Kidney epithelial cell (primary cell): ENCODE measurements at places on chromosomes 1 and 21.

GRCh38 chr1:1567891-1568291, 6.8 kb downstream of the SSU72 start:
- no peak for DNase-seq

DNA sequence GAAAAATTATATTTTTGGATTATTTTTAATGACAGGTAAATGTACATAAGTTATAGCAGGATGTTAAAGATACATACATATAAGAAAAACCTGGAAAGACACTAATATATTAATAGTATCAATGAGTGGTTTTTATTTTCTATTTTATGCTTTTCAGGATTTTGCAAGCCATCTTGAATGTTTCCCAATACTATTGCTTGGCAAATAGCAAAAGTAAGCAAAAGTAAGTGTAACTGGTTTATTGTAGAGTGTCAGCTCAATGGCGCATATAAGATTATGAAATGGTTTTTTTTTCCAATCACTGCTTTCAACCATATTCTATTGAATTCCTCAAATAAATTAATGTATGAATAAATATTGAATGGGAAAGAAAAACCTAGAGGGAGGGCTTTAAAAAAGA, 36.4 kb downstream of the ZNF684 start:
- no peak for DNase-seq

DNA sequence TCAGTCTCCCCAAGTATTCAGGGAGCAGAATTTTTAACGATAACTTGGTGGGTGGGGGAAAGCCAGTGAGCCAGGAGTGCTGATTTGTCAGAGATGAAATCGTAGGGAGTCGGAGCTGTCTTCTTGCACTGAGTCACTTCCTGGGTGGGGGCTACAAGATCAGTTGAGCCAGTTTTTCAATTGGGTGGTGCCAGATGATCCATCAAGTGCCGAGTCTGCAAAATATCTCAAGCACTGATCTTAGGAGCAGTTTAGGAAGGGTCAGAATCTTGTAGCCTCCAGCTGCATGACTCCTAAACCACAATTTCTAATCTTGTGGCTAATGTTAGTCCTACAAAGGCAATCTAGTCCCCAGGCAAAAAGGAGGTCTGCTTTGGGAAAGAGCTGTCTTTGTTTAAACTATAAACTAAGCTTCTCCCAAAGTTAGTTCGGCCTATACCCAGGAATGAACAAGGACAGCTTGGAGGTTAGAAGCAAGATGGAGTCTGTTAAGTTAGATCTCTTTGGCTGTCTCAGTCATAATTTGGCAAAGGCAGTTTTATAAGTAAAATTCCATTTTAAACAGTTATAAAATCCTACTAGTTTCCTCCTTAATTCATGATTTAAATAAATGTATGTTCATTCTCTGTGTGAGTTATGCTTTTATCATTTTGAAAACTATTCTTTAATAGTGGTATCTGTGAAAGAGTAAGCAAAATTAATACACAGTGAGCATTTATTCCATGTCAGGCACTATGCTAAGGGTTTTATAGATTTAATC, 51.7 kb downstream of the SLC16A1 start:
- no peak for DNase-seq

- no peak for DNase-seq
These were observed 70.1 kb downstream of the ROR1 start for GRCh38 chr1:63843884-63844283.

- DNase-seq: no peak
These were observed 84.9 kb downstream of the ITPKB start for GRCh38 chr1:226654046-226654667.

DNA sequence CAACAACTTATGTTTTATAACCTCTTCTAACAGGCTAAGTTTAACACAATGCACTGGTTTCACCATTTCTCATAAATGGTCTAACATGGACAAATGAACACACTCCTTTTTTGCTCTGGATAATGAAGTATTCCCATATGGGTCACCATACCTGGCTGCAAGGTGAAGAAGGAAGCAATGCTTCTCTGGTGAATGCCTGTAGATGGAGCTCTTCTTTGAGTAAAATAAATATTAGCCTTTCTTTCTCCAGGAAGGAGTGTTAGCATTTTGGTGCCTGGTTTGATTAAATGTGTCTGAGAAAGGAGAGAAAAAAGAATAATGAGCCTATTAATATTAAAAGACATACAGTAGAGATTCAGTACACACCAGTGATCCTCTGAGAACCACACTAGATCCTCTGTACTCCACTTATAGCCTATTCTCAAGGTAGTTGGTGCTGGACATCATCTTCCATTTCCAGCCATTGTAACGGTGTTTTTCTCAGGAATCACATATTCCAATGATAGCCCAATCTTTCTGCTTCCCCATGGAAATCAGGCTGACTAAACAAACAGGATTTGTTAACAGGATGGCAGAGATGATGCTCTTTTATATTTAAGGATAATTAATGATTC, 17.6 kb downstream of the MTFR1L start:
- no peak for DNase-seq

DNA sequence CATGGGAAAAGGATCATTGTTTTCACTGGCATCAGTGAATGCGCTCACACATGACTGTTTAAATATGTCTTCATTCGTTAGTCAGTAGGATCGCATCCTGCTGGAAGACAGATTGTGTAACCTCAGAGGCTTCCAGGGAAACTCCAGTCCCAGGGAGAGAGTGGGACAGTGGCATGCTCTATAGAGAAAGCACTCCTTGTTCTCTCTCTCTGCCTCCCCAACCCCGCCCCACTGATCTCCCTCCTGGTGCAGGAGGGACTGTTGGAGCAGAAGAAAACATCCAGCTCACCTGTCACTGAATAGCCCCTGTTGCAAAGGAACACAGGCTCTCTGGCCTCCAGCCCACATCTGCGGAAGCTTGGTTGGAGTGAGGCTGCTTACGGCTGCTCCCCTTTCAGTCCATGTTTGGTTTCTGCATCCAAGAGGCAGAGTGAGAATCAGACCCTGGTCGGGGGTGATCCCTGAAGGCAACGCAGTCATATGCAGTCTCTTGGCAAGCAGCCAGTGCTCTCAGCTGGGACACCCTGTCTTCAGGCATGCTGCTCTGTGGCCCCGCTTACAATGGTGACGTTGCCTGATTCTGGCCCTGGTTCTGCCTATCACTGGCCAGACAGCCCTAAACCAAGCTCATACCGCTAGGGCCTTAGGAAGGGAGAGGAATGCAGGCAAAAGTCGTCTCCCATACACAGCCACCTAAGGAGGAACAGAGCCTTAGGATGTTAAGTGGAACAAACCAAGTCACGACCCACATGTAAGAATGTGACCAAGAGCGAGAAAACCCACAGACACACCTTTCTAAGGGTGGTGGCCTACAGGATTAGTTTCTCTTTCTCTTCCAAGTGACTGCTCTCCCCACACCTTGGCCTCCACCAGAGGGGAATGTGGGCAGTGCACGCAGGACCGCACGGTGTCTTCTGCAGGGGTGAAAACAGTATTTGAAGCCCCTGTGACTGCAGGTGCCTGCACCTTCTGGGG, 39.7 kb downstream of the BACE2 start:
- DNase-seq: peak; percentile 64

- no peak for DNase-seq
These were observed 119.0 kb downstream of the COQ8A start for GRCh38 chr1:227059076-227059475.

- no peak for DNase-seq
These were observed 5.3 kb upstream of the GPR88 start for GRCh38 chr1:100532645-100533044.
